ENCODE measurements at places on chromosomes 1 and 21.
A peak's percentile ranks its signal among the peaks of the same experiment; 100 is the strongest.

GRCh38 chr1:43986712-43987111, 4.7 kb upstream of the CCDC24 start:
- no peak for DNase-seq

GRCh38 chr1:101200513-101200912, 36.3 kb upstream of the S1PR1 start:
- DNase-seq: no peak

- no peak for DNase-seq
These were observed 246.9 kb upstream of the DUSP10 start for GRCh38 chr1:221988829-221989228.

GRCh38 chr1:182143154-182143657, 81.7 kb upstream of the ZNF648 start:
- DNase-seq: peak; percentile 84

GRCh38 chr1:45355683-45356082, 15.4 kb upstream of the MUTYH start:
- DNase-seq: no peak

DNA sequence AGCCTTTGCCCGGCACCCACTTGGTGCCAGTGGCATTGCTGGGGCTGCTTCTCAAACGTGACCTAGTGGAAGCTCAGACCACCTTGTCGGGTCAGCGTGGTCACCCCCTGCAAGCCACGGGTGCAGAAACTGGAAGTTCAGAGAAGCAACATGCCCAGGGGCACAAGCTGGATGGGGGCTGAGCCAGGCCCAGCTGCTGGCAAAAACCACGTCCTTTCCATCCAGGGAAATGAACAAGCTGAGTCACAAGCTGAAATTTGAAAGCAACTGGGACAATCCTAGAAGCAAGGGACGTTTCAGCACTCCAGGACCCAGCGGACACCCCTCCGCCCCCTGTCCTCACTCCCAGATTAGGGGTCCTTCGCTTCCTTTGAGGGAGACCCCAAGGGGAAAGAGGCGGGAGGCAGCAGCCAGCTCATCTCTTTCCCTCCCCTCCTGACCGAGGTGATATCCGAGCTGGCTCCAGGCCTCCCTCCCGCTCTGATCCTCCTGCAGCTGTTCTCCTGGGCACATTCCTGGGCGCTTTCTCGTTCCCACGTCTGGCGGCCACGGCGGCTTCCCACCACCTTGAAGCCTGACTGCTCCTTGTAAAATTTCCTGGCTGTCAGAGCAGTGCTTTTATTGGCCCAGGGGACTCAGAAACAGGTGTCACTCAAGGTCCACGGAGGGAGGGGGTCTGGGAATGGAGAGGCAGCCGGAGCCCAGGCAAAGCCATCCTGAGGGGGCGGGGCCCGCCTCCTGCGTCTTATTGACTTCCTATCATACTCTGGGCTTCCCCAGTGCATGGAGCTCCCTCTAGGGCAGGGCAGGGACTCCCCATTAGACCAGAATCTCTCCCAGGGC, 62.8 kb downstream of the PAX7 start:
- no peak for DNase-seq

DNA sequence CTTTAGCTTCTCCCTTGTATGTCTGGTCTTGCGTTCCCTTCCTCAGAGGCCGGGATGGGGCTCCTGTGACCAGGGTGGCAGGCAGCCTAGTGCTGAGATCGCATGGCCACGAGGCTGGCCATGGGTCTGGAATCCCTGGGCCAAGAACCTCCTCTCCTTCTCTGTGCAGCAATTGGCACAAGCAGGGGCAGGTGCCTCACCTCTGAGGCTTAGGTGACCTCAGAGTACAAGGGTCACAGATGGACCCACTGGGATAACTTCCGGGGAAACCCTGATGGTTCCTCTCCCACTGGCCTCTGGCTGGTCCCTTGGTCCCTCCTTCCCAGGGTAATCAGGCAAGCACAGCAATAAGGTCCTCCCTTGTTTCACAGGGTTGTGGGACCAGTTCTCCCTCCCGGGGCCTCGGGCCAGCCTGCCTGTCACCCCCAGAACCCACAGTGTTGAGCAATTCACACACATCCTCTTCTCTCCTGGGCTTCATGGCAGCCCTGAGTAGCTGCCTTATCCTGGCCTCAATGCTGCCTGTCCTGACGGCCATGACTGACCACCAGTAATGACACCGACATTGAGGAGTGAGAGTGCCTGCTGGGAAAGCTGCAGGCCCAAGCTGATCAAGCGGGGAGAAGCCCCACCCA, 38.6 kb downstream of the BMP8A start:
- DNase-seq: no peak

DNA sequence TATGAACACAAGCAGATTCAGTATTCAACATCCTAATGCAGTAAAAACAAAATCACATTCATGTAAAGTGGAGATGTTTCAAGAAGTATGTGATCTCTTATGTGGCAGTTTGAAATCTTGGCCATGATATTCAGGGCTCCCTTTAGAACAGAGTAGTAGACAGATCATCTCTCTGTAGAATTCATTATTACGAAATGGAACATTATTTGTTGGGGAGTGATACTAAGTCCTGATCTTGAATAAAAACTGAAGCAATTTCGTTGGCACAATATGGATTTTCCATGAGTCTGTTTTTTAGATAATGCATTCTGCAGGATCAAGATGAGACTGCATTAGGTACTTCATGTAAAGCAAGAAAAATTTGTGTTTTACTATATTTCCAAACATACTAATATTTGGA, 264.4 kb upstream of the NRIP1 start:
- no peak for DNase-seq

GRCh38 chr1:6928106-6928885, 143.0 kb downstream of the CAMTA1 start:
- DNase-seq: no peak

- no peak for DNase-seq
These were observed 17.1 kb upstream of the IVNS1ABP start for GRCh38 chr1:185334182-185334581.

DNA sequence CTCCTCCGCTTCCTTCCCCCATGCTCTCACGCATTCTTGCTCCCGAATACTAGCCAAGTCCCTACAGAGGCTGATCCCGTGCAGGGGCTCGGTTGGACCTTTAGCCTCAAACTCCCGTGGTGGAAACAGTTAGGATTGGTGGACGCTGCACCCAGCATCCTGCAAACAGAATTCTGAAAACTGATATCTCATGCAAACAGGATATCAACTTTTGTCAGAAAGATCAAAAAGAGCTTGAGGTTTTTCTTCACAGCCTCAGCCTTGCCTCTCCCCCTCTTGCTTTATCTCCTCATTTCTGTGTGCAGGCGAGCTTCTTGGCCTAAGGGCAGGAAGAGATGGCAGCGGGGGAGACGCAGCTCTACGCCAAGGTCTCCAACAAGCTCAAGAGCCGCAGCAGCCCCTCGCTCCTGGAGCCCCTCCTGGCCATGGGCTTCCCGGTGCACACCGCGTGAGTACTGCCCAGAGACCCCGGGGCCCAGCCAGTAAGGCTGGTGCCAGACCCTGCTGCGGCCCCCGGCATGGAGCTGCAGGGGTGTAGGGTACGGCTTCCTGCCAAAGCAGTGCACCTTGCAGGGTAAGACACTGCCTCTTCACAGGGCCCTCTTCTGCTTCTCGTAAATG, at the start of gene UBASH3A:
Gene UBASH3A (plus strand): TSS at position 292 of the 621 bp plus-strand sequence. CDS start 44 bp downstream, at position 336.
- no peak for DNase-seq

- DNase-seq: no peak
These were observed 102.8 kb upstream of the COL11A1 start for GRCh38 chr1:103211073-103211472.

GRCh38 chr1:117857418-117857817, 72.0 kb downstream of the GDAP2 start:
- no peak for DNase-seq

DNA sequence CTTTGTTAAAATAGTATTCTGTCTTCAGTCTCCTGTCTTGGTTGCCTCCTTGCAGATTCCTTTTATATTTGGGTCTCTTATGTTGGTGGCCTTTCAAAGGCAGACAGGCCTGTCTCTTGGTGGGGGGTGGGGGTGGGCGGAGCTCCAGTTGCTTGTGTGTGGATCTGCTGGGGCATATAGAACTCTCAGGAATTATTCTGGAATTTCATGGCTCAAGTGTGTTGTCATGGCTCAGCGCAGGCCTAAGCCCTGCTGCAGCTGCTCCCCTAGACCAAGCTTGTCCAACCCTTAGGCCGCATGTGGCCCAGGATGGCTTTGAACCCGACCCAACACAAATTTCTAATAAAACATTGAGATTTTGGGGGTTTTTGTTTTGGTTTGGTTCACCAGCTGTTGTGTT, 8.0 kb downstream of the C1orf35 start:
- DNase-seq: no peak

DNA sequence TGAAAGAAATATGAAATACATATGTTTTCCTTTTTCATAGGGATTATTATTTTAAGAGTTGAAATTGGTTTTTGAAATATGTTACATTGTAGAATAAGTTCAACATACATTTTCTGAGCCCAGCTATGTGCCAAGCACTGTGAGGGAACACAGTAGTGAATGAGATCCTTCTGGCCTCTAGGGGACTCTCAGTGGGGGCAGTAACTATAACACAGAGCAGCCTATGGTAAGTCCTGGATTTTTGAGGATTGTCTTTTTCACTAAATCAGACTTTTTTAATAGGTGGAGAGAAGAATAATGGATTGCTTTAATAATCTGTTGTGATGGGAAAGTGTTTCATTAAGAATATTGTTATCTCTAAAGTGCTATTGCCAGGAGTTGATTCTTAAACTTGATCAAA, 2.4 kb downstream of the DNAJC6 start:
- DNase-seq: peak; percentile 26

- no peak for DNase-seq
These were observed 344.2 kb downstream of the VAV3 start for GRCh38 chr1:107620753-107621152.

GRCh38 chr1:205190845-205191577, 20.5 kb downstream of the DSTYK start:
- peak; percentile 23 for DNase-seq

DNA sequence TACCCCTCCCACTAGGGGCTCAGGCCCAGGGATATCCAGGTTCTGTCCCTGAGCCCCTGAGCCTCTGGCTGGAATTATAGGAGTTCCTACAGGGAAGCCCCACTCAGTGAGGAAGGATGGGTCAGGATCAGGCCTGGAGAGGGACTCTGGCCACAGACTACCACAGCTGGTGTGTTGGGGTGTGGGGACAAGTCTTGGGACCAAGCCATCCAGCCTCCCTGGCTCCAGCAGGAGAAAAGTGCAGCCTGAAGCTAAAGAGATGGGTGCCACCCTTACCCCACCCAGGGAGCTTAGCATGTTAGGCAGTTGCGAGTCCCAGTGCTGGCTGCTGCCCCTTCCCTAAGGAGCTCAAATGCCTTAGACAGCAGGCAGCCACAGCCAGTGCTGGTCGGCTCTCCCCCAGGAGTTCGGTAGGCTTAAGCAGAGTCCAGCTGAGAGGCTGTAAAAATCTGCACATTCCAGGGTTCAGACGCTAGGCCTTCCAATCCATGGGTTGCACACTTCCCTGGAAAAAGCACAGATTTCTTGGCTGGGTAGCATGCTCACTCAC, 96.2 kb upstream of the CYYR1 start:
- no peak for DNase-seq

DNA sequence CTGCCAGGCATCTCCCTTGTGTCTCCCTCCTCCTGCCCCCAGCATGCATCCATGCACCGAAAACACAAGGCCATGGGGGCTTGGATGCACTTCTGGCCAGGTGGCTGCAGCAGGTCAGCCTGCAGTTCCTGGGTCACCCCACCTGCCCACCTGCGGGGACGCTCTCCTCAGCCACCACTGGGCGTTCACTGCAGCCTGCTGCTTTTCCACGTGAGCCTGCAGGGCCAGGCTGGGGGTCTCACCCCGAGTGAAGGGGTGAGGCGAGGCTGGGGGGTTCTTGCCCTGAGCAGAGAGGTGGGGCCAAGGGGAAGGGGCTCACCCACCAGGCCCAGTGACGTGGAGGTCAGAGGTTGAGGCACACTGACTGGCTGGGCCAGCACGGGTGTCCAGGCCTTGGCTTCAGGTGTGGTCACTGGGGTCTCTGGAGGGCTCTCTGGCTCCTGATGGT, 64.6 kb downstream of the WNT9A start:
- no peak for DNase-seq

- DNase-seq: no peak
These were observed 114.6 kb upstream of the PRDX6 start for GRCh38 chr1:173362543-173362942.

GRCh38 chr1:186054003-186054402, 319.8 kb downstream of the HMCN1 start:
- no peak for DNase-seq
